Effector CD4-positive, alpha-beta T cell (primary cell): ENCODE measurements at places on chromosomes 7 and 10.
A peak's percentile ranks its signal among the peaks of the same experiment; 100 is the strongest.

DNA sequence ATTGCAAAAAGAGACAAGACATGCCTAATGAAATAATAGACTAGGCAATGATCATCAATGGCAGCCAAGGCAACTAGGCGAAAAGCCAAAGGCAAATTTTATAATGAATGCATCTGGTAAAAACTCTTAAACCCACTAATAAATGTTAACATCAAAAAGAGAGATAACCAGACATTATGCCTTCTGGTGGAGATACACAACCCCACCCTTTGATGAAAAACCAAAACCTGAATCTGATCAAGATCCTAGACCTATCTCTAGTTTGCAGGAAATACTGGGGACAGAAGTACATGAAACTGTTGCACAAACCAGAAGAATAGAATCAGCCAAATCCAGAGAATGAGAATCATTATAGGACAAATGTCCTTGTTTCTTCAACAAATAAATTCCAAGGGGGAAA is 22.0 kb upstream of the GSAP start:
- DNase-seq: no peak

DNA sequence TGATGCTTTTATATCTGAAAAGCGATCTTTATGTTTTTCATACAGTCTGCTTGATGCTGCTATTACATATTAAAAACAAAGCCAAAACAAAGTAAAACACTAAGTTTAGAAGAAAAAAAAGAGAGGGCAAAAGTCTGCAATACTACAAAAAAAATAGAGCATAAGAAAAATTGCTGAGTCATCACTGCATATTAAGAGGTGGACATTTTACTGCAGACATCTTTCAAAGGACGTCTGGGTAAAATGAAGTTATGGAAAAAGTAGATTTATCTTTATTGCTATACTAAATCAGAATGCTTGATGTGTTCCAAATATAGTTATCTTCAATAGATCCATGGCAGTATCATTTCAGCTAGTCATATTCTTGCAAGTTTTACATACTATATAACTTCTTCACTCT is 172.0 kb downstream of the MAGI2 start:
- no peak for DNase-seq

DNA sequence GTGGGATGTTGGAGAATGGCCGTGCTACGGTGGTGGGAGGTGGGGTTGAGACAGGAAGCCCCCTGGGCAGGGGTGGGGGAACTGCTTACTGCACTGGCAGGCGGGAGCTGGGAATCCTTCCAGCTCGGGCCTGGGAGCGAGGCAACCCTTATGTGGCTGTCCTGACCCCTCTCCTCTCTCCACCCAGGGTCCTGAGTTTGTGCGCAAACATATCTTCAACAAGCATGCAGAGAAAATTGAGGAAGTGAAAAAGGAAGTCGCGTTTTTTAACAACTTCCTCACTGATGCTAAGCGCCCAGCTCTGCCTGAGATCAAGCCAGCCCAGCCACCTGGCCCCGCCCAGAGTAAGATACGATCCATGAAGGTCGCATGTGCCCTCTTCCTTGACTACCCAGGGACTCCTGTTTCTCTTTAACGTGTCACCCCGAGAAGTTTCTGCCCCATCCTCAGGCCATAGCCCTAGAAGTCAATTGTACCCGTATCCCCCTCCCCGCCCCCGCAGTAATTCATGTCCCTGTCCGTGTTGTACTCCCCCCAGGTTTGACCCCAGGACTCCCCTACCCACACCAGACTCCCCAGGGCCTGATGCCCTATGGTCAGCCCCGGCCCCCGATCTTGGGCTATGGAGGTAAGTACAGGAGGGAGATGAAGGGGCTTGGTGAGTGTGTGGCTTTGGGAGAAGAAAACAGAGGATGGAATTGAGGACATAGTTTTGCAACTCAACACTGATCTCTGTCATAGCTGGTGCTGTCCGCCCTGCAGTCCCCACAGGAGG is 1.8 kb downstream of the UFSP1 start:
- peak; percentile 45 for DNase-seq

GRCh38 chr7:93159490-93159889 is 11.3 kb upstream of the SAMD9L start:
- no peak for DNase-seq

GRCh38 chr7:88922944-88923343 is 127.4 kb upstream of the TEX47 start:
- no peak for DNase-seq

DNA sequence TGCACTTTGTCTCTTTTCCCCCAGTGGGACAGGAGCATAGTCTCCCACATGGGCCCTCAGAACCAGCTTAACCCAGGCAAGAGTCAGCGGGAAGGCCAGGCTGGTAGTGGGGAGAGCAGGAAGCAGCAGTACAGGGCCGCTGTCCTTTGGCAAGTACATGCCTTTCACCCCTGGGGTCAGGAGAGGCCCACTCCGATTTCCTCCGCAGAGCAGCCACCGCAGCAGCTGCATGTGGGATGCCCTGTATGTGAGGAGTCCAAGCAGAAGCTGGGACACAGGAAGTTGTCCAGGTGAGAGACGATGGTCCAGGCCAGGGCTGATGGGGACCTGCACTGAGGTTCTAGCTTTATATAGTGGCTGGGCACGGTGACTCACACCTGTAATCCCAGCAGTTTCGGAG is 36.7 kb upstream of the GALNTL5 start:
- no peak for DNase-seq

GRCh38 chr7:128217030-128217805 is 23.9 kb upstream of the LEP start:
- DNase-seq: no peak

GRCh38 chr7:36278620-36279172 is 111.0 kb upstream of the ANLN start:
- no peak for DNase-seq

DNA sequence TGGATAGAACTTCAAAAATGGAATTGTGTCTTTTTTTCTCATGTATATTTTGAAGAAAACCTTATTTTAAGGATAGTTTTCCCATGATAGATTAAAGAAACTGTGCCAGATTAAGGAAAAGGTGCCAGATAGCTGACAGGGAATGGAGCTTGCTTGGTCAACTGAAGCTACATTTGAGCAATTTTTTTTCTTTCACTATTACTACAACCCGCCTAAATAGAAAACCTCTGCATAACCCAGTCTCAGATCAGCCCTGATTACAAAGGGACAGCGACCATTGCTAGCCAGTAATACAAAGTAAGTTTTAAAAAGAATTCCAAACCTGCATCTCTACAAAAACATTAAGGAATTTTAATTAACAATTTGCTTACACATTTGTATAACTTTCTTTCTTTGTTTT is 1123.4 kb upstream of the LRRTM3 start:
- no peak for DNase-seq

DNA sequence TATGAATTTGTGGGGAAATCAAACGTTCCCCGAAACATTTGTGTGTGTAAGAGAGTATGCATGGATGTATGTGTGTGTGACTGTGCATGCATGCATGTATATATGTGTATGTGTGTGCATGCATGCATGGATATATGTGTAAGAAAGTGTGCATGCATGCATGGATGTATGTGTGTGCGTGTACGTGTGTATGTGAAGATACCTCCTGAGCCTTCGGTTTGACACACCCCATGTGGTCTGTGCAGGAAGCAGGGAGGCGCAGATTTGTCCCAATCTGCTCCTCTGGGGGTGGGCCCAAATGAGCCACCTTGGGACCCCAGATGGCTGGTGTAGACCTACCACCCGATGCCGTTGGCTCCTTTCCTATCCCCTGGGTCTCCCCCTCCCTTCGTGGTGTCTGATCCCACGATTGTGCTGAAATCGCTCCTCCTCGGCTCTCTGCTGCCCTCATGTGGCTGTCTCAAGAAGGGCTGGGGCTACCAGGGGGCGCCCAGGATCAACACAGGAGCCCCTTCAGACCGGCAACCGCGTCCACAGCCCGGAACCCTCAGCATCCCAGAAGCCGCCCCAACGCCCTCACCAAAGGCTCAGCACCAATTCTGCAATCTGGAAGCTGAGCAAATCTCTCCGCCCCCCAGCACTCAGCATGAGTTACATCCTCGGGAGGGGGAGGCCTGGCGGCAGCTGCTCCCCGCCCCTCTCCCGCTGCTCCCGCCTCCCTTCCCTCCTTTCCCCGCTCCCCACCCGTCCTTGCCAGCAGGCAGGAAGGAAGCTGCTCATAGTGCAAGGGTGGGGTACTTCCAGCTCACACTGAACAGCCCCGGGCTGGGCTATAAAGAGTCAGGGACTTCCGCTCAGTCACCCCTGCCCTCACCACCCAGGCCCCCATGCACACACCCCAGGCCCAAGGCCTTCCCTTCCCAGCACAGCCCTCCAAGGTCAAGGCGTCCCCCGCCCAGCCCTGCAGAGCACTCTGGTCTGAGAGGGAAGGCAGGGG is 2.3 kb upstream of the NOS3 start:
- peak; percentile 61 for DNase-seq
